ENCODE measurements at places on chromosomes 5 and 9. TPM values are rescaled to one million over a fixed set of nuclear protein-coding genes. Genes with fewer than 3 reads are reported as not detected.

The CCL21 gene
- total RNA-seq, result not detected

The ANKRD33B gene
- total RNA-seq, result 1.2 TPM

The ZFP2 gene
- 2.9 TPM for total RNA-seq

The BSPRY gene
- total RNA-seq, result 0.36 TPM

The SPINK6 gene
- total RNA-seq, result not detected

DNA sequence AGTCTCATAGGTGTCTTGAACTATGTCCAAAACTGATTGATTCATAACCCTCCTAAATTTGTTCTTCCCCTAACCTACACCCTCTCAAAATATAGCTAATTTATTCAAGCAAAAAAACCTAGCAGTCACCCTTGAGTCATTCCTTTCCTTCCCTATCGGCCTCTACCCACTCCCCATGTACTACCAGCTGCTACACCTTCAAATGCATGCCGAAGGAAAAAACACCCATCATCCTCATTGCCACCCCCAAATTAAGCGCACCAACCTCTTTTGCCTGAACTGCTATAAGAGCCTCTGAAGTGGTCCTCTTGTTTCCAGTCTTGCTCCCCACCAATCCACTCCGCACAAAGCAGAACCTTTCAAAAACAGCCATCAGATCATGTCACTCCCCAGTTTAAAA, 12.6 kb downstream of the LIFR start:
- DNase-seq, result no peak

DNA sequence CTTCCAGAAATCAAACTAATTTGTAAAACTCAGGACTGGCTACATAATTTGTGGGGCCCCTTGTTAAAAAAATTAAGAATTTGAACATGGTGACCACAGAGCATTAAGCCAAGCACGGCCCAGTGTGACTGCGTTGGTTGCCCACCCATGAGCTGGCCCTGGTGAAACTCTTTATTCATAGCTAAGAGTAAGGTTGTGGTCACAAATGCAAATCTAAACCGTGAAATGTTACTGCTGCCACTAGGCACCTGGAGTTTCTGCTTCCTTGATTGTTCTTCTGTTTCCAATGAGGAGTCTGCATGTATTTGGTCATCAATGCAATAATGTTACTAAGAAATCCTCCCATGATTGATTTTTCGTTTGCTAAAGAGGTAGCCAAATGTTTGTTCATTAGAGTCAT, 4.2 kb downstream of the GCNT1 start:
- DNase-seq, result no peak

DNA sequence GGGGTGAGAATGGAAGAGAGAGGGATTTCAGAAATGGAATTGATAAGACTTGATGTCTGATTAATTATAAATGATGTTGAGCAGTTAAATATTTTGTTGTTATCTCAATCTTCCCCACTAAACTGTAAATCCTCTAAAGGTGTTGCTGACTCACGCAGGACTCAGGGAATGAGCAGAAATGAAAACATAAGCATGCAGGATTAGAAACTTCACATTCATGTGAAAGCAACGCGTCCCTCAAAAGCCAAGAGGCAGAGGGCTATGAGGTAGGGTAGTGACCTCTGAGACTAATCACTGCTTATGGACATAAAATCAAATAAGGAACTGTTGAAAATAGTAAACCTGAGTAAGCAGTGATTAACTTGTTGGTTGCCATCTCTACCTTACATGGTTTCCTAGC, 21.1 kb downstream of the ADAMTSL1 start:
- DNase-seq, result no peak

- DNase-seq, result no peak
Measured at GRCh38 chr9:88429595-88430430, 41.6 kb downstream of the SPIN1 start.

DNA sequence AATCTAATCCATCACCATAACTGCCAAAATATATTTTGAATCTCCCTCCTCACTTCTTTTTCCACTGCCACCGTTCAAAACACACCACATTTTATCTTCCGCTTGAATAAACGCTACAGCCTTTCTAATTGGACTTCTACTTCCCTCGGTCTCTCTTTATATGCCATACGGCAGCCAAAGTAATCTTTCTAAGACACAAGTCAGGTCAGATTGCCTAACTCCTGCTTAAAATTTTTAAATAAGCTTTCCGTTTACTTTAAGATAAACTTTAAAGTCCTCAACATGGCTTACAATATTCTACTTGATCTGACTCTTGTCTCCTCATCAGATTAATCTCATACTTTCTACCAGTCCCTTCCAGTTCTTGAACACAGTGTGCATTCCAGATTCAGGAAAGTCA, 9.7 kb downstream of the AFF4 start:
- no peak for DNase-seq

DNA sequence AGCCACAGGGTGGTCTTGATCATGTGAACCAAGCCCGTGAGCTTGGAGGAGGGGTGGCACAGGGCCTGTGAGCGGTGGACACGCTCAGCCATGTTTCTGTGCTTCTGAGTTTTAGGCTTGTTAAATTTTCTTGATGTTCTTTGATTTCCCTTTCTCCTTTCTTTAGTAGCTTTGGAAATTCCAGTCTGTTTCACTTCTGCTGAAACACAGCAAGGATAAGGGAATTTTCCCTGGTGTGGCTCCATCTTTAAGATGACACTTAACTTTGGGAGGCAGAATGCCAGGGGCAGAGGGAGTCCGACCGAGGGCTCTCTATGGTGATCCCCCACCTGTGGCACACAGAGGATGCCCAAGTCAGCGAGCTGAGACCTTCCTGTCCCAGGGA, 29.7 kb upstream of the BASP1 start:
- DNase-seq, result no peak

DNA sequence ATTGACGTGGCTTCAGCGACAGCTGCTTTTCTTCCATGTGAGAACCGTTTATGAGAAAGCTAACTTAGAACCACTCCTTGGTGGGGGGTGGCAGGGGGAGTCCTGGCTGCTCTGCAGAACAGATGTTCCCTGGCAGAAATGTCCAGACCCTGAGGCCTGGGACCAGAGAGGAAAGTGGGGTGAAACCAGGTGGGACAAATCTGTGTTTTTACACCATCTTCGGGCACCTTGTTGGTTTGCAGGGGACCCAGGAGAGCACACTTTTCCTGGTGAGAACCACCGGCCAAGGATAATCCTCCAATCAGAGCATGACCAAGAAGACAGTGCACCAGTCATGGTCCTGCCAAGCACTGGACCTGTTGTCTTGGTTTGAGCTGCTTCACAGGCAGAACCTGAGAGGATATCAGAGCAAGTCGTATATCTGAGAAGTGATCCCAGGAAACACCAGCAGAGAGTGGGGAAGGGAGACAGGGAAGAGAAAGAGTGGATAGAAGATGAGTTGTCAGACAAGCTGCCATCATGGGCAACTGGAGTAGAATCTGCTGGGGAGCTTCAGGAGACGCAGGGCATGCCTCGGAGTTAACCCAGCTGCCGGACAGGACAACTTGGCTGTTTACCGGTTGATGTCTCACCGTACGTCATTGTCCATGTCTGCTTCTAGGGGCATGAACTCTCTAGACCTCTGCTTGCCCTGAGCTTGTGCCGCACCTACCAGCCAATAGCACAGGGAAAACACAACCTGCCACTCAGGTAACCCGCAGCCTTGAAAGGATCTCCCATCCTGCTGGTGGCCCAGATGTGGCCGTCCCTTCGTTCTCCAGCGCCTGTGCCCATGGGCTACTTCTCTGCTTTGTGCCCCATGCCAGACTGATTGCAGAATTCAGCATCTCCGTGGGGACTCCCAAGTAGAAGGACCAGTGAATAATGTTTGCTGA, 178.4 kb upstream of the MVB12B start:
- no peak for DNase-seq

DNA sequence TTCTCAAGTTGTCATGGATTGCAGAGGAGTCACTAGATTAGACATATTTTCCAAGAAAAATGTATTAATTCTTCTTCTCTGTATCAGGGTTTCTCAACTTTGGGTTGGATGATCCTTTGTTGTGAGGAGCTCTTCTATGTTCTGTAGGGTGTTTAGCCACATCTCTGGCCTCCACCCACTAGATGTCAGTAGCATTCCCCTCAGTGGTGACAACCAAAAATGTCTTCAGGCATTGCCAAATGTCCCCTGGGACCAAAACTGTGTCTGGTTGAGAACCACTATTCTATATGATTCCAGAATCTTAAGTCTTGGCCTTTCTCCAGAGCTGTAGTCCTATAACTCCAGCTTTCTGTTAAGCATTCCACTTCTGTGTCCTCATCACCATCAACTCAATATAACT, 220.9 kb downstream of the KIAA0825 start:
- DNase-seq, result no peak

DNA sequence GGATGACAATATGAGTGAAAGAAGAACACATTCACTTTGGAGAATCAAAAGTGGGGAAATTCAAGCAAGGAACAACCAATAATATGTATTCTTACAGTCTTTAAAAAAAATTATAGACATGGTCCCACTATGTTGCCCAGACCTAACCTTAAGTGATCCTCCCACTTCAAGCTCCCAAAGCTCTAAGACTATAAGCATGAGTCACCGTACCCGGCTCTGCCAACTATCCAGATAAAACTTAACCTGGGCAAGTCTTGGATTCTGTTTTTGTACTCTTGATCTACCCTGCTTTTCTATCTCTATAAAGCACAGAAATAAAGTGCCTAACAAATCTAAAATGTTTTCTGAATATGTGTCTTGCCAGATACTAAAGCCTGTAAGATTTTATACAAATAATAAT, 30.9 kb downstream of the CEMIP2 start:
- no peak for DNase-seq

DNA sequence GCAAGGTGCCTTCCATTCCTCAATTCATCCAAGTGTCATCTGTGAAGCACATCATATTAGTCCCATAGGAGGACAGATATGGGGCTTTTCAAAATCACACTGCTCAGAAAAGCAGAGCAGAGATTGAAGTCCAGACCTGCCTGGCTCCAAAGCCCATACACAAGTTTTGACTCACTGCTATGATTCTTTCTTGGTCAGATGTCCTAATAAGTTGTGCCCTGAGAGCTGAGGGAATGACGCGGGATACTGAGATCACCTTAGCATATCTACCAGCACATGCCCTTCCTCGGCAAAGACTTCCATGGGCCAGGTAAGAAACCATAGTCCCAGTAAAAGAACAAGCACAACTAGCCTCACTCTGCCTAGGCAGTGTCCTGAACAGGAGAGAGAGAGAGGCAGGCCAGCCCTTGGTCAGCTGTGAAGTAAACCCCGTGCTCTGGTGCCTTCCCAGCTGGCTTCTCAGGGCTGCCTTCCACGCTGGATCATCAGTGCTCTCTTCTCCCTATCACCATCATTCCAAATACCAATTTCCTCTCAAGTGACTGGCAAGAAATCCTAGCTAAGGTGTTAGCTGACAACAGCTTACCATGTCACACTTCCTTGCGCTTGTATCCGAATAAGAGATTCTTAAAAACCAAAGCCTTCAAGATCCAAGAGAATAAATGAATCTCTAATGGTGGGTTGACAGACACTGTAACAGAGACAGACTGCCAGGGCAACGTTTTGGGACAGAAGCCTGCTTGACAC, 73.2 kb downstream of the SIL1 start:
- no peak for DNase-seq

DNA sequence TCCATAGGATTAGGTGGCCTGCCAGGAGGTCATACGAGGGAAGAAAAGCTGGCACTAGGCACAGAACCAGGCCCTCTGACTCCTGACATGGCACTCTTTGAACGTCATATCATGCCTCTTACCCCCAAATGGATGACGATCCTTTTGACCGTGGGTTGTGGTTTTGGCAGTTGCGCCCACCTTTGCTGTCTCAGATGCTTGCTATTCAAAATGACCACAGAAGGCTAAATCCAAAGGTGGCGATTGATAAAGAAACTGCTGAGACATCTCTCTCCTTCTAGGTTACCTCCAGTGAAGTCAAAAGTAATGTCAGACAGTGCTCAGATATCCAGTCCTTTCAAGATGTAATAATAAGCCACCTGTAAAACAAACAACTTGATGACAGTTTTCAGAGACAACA, 385.0 kb downstream of the EFNA5 start:
- no peak for DNase-seq

DNA sequence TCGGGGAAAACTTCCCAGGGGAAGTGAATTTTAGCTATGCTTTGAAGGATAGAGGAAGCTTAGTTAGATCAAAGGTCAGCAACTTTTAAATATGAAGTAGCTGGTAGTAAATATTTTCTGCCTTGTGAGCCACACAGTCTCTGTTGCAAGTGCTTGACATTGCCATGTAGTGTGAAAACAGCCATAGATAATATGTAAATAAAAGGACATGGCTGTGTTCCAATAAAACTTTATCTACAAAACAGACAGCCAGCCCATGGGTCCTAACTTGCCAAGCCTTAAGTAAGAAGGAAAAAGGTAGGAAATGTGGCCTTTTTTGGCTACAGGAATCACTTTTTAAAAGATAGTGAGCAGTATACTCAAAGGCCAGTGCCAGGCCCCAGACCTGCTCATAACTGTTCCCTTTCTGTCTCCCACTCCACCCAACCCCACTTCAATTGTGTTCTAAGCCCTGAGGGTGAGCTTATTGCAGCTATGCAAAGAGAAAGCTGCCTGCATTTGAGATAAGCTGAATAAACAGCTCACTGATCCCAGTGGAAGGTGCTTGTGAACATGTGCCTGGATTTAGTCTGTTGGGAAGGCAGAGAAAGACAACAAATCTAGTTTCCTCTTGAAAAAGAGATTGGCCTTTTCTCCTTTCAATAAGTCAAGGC, 113.0 kb upstream of the TRIM32 start:
- no peak for DNase-seq
